ENCODE measurements at places on chromosomes 5 and 9.

GRCh38 chr9:105313238-105313637 lies 68.8 kb downstream of the SLC44A1 start:
- no peak for DNase-seq

DNA sequence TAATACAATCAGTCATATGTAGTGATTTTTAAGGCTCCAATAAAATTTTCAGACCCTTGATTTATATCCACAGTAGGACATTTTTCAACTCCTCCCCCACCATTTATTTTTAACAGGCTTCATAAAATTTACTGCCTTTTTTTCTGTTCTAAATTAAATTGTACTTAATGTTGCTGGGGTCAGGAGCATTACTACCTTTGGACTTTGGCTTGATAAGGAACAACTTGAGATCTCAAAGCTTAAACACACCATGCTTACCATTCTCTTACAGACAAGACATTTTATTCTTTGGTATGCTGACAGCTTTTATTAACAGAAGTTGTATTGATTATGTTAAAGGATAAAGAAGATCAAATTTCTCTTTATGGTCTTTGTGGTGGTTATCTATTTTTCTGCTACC lies 30.5 kb downstream of the TRPM3 start:
- no peak for DNase-seq

DNA sequence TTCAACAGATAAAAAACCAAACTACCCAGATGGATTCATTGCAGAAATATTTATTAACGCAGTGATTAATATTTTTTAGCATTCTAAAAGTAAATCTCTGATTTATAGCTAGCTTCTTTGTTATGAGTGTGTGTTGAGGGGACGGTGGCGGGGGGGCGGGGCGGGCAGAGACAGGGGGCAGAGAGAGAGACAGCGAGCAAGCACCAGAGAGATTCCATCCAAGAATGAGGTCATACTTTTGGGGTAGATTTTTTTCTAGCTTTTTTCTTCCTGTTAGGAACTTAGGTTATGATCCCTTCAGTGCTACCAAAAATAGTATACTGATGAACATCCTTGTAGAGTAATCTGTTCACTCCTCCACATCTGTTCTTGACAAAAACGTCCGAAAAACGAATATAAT lies 500 bp upstream of the ZNF883 start:
- no peak for DNase-seq

DNA sequence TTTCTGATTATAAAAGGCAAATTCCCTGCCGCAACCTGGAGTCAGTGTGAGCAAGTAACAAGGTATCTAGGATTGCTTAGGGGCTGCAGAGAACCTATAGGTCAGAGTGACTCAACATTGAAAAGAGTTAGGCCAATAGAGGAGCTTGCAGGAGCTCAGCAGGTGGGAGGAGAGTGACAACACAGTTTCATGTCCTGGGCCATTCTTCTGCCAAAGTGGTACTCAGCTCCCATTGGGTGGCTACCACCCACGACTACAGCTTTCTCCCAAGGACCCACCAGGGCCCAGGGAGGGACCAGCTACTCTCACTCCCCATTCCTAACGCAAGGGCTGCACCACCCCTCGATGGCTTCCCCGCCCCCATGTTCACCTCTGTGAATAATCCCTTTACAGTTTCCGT lies 86.7 kb upstream of the SPATA31C2 start:
- no peak for DNase-seq

DNA sequence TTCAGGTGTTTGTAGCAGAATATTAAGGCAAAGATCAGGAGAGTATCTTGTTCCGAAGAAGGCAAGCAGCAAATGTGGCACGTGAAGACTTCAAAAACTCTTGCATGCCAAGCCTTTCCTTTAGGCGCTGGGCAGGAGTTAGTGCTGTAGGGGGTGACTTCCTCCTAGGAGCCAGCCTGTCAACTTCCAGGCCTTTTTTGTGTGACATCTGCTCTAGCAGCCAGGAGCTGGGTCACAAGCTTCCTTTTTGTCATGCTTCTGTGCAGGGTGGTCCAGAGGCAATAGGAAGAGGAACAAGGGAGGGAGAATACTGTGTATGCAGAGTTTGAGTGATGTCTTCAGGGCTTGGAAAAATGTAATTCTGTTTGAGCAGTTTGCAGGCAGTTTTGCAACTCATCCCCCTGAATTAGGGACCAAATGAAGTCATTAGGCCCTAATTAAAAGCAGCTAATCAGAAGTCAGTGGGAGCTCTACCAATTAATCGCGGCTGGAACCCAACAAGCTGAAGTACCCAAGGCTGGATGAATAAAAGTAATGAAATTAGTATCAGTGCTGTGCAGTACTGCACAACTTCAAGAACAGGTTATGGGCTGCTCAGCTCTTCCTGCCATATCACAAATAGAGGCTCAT lies 53.5 kb downstream of the TLR4 start:
- DNase-seq, result no peak

DNA sequence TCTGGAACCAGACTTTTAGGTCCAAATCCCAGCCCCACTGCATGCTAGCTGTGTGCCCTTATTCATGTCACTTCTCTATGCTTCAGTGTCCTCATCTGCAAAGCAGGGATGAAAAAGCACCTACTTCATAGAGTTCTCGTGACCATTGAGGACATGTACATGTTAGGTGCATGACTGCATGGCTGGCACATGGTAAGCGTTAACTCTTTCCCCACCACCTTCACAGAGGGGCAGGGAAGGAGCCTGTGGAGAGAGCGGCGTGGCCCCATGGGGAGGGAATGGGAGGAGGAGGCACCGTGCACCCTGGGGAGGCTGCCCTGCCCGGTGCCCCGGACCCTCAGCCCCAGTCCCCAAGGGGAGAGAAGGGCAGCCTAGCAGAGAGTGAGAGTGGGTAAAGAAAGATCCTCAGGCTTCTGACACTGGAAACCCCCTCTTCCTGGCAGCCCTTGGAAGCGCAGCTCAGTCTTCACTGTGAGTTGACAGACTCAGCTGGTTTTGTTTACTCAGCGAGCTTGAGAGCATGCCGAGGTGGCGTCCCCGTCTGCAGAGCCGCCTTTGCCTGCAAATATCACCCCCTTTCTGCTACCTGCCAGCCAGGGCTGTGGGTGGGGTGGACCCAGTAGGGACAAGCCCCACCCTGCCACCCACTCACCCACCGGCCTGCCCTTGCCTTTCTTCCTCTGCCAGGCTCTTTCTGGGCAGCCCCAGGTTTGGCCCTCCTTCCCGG lies 10.6 kb upstream of the ANGPTL2 start:
- DNase-seq, result no peak

DNA sequence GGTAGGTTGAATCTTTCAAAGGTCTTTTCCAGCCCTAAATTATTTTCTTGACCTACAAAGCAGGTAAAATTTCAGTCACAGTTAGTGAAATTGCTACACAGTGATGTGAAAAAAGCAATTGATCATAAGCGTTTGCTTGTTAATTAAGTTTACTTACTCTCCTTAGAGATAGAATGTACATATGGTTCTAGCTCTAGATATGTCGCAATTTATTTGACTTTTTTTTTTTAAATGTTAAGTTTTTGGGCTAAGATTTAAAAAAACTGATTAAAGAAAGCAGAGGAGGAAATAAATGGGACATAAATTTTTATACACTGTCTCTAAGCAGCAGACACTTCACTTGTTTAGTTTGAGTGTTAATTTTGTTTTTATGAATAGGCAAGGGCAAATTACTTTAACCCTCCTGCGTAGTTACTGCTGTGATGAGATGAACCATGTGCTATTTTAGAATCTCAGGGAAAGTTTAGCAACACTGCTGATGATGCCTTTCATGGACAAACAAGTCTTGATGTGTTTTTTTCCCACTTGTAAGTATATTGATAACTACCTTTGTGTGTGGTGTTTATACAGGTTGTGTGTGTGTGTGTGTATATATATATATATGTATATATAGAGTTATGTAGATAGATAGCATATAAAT lies 38.3 kb upstream of the FAM120AOS start:
- DNase-seq, result no peak

DNA sequence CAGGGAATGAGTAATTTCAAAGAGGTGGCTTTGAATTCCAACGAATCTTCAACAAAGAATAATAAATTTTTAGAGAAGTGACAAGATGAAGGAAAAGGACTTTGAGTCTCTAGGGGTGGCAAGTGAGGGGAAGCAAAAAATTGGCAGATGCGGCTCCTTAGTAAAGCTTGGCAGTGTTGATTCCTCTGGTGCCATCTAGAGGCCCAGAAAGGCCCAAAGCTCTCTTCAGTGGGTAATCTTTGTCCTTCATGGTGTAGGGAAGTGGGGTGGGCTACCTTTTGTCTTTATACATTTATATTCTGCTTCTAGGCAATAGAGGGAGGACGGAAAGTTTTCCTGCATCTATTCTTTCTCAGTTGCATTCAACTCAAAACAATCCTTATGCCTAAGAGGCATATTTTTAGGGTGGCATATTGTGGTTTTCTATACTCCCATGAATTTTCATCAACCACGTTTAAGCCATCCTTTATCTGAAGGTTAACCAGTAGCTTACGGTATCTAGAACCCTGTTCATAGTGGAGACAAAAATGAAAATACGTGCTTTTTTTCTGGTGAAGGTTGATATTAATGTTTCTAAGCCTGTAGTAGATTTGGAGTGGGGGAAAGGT lies 17.5 kb upstream of the ROPN1L start:
- DNase-seq, result no peak

DNA sequence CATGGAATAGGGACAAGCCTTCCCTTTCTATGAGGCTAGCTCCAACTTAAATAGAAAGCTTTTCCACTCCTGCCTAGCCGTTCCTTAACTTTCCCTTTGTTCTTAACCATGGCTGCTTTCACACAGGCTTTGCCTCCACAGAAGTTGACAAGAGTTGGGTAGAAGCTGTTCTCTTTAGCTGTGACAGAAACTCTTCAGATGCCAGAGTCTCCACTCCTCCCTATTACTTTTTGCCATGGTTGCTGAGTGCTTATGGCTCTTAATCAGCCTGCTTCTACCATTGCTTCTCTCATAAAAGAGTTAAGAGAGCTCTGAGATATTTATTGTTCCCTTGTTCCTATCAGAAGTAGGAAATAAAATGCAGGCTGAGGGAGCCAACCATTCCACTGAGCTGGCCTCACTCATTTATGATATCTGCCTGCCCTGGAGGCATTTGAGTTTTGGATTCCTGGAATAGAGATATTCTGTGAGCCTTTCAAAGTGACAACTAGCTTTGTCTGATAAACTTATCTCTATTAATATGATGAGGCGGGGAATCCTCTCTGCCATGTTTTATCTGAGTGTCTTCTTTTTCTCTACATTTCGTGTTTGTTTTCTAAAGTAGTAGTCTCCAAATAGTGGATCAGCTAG lies 162.6 kb downstream of the DMAC1 start:
- no peak for DNase-seq

DNA sequence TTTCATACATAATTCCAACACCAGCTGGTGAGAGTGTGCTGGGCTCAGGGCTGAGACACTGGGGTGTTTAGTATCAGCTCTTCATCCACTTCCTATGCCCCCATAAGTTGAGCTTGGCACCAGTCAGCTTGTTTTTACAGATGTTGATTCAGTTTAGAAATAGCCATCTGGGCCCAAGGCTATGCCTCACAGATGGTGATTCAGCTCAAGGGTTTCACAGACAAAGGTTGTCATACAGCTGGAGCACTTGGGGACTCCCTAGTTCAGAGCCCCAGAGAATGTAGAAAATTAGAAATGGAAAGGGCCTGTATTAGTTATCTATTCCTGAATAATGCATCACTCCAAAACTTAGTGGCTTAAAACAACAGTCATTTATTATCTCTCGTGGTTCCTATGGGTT lies 10.3 kb upstream of the CRHBP start:
- DNase-seq, result no peak

GRCh38 chr5:117953272-117953671 lies 1035.1 kb downstream of the DTWD2 start:
- no peak for DNase-seq

GRCh38 chr5:178461004-178461730 lies 129.0 kb downstream of the COL23A1 start:
- peak; percentile 46 for DNase-seq

GRCh38 chr5:63962279-63962678 lies at the start of gene HTR1A:
Gene HTR1A, minus strand, starts transcription at chr5:63962445. Its CDS starts 726 bp downstream, at chr5:63961719.
- no peak for DNase-seq

DNA sequence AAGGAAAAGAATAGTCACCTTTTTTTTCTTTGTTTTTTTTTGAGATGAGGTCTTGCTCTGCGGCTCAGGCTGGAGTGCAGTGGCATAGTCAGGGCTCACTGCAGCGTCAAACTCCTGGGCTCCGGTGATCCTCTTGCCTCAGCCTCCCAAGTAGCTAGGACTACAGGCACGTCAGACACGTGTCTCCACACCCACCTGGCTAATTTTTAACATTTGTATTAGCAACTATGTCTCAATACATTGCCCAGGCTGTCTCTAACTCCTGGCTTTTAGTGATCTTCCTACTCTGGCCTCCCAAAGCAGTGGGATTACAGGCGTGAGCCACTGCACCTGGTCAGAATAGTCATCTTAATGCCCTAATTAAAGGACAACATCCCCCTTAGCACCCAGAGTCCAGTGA lies 54.4 kb upstream of the CTSL start:
- no peak for DNase-seq

GRCh38 chr5:168327994-168328393 lies 36.5 kb downstream of the WWC1 start:
- DNase-seq, result no peak

- DNase-seq, result no peak
Observed at GRCh38 chr9:70410368-70410767, 4.1 kb downstream of the KLF9 start.

DNA sequence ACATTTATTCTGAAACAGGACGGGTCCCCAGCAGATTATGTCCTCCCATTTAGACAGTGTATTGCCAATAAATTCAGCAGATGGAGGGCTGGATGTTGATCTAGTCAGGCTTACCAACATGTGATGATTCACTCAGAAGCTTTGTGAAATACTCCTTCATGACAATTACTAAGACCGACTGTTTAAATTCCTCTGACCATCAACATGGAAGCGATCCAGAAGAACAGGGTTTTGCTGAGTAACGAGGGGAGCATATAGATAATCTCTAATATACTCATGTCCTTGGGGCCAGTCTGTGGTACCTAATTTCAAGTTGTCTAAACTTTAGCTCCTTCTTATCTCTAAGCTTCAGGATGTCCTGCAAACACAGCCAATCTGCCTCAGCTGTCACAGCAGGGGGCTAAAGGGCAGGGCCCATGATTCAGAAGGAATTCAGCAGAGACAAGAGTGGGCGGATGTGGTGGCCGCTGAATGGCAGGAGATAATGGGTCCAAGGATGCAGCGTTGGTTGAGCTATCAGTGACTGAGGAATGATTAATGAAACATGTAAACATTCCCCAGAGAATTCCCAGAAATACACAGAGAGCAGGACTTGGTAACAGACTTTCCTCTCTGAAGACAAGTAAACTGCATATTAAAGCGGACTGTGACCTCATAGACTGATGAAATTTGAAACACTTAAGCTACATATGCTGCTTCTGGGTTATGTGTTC lies 109.4 kb downstream of the ANKRD55 start:
- DNase-seq, result no peak

GRCh38 chr5:37043693-37044092 lies 167.1 kb downstream of the NIPBL start:
- no peak for DNase-seq

GRCh38 chr9:93010056-93010455 lies 48.4 kb upstream of the SUSD3 start:
- no peak for DNase-seq

- DNase-seq, result no peak
Observed at GRCh38 chr5:54135042-54135441, 175.3 kb downstream of the ARL15 start.
